ENCODE measurements at places on chromosomes 4 and X.
A peak's percentile ranks its signal among the peaks of the same experiment; 100 is the strongest.

- DNase-seq, result peak; percentile 33
Observed at GRCh38 chrX:129600981-129601424, 53.8 kb downstream of the APLN start.

GRCh38 chr4:163755013-163755412, 260.5 kb downstream of the TMA16 start:
- peak; percentile 40 for DNase-seq

DNA sequence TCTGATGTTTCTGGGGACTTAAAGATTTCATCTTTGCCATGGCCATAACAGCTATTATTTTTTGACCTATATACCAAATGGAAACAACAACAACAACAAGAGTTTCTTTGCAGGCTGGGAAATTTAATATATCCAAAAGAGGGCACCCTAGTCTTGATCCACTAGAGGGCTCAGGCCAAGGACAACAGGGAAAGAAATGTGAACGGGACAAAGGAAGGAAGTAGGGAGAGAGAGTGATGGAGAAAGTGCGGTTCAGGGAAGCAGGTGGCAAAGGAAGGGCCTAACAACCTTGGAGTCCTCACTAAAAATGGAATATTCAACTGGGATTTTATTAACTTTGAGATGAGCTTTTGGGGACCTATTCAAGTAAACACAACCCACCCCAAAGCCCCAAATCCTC, 67.8 kb upstream of the SCML1 start:
- DNase-seq, result no peak

- DNase-seq, result no peak
Observed at GRCh38 chr4:151304755-151305154, 20.6 kb downstream of the SH3D19 start.

DNA sequence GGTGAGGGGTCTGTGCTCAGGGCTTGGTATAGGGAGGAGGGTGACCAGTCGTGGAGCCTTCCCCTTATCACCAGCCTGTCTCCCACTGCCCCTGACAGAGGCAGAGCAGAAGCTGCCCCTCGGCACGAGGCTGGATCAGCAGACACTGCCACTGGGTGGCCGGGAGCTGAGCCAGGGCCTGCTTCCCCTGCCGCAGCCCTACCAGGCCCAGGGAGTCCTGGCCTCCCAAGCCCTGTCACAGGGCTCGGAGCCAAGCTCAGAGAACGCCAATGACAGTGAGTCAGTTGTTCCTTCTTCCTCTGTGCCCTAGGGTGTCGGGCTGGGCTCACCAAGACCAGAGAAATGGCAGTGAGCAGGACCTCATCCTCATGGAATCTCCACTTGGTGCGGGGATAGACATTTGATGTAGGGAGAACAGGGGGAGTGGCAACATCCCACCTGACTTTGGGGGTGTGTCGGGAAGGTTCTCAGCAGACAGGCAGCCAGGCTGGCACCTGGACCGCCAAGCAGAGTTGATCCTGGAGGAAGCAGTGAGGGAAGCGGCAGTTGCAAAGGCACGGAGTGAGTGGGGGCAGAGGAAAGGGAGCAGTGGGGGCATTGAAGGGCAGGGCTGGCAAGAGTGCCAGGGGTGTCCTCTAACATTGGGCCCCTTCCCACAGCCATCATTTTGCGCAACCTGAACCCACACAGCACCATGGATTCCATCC, 14.3 kb upstream of the UBA1 start:
- DNase-seq, result no peak

- no peak for DNase-seq
Observed at GRCh38 chr4:20408611-20409010, 156.9 kb downstream of the SLIT2 start.

GRCh38 chr4:154590329-154591006, at the start of gene FGA:
FGA (minus strand) TSS chr4:154590742; CDS start chr4:154590687, 55 bp downstream.
- no peak for DNase-seq

- DNase-seq, result no peak
Observed at GRCh38 chr4:40831146-40831907, 81.6 kb downstream of the NSUN7 start.

- DNase-seq, result no peak
Observed at GRCh38 chr4:188552741-188553275, 413.6 kb downstream of the TRIML1 start.

DNA sequence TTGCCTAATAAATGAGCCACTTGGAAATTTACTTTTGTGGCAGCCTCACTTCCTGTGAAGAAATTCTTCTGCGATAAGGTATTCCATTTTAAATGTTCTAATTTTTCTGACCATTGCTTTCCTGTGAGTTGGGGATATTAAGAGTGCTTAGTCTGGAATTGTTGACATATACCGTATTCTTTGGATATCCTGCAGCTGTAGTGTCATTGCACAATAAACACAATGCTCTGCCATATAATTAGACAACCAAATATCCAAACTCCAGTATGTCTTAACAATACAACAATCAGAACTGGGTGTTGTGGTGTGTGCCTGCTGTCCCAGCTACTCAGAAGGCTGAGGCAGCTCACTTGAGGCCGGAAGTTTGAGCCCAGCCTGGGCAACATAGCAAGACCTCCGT, 99.4 kb downstream of the LUZP4 start:
- no peak for DNase-seq

DNA sequence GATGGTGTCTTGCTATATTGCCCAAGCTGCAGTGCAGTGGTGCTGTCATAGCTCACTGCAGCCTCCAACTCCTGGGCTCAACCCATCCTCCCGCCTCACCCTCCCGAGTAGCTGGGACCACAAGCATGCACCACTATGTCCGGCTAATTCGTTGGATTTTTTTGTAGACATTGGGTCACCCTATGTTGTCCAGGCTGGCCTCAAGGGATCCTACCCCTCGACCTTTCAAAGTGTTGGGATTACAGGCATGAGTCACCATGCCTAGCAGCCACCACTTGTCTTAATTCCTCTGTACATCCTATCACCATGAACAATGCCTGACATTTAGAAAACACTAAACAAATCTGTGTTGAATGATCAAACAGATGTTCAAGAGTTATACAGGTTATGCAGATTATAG, 76.7 kb downstream of the NLGN4X start:
- DNase-seq, result no peak

- DNase-seq, result no peak
Observed at GRCh38 chrX:72105436-72105835, 26.3 kb downstream of the RTL5 start.

GRCh38 chr4:164716901-164717300, 37.0 kb upstream of the SMIM31 start:
- no peak for DNase-seq

- no peak for DNase-seq
Observed at GRCh38 chrX:136546371-136546781, 14.4 kb downstream of the VGLL1 start.

DNA sequence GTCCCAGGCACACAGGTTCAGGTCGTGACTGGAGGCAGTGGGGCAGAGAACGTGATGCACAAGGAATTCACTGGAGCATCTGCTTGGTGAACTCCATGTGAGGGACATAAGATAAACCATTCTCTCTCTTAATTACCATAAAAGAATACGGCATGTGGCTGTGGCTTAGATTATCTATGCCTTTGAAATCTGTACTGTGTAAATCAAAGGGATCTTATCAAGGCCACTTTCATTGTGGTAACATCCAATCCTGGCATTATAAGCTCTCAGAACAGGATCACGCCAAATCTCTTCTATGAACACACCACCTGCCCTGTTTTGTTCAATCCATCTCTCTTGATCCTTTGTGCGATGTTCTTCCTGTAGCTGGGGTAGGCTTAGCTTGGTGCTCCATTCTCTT, 192.3 kb downstream of the SPATA18 start:
- DNase-seq, result no peak
